ENCODE measurements at places on chromosomes 3 and 15. TPM values are rescaled to one million over a fixed set of nuclear protein-coding genes. Genes with fewer than 3 reads are reported as not detected.

- no peak for DNase-seq
Measured at GRCh38 chr3:148030975-148031374, 621.8 kb downstream of the ZIC1 start.

CYP1A2 gene
- not detected for total RNA-seq

RAF1 gene
- total RNA-seq: 74.8 TPM

WDR72 gene
- 11.8 TPM for total RNA-seq

All from renal cortical epithelial cell (primary cell).